Left kidney (tissue), 8 donors: ENCODE measurements at places on chromosomes 2 and 18. TPM values are rescaled to one million over a fixed set of nuclear protein-coding genes. Genes with fewer than 3 reads are reported as not detected.

DNA sequence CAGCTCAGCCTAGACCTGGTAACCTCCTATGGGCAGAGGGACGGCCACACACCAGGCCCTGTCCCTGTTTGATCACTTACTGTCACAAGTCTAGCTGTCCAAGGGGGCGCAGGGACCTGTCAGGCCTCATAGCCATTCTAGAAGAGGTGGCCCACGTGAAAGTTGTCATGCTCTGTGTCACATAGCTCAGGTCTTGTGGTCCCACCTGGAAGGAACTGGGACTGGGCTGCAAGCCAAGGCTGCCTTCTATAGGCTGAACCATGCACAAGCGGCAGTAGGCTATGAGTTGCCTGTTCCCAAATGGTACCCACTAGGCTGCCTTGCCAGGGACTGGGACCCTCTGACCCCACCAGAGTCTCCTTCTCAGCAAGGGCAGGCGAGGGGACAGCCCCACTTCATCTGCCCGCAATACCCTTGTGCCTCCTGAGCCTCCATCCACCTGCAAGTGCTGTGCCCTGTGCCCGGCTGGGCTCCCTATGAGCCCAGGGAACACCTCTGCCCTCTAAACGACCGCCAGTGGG lies 177.5 kb downstream of the ANAPC1 start:
- DNase-seq, result no peak

GRCh38 chr18:59502274-59503175 lies 143.5 kb upstream of the LMAN1 start:
- peak; percentile 92 for DNase-seq

DNA sequence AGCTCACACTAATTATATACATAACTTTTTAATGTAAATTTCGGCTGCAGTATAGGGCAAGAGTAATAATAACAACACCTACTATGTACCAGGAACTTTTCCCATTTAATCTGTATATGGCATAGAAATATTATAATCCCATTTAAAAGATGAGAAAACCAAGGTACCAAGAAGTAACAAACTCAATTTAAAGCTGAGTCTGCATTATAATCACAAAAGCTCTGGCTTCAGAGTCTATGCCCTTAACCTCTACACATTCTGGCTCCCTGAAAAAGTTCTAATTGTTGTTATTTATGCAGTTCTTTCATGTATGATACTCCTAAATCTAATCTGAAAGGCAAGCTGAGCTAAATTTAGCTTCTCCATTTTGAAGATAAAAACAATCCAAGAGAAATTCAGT lies 1675.1 kb upstream of the NXPH2 start:
- DNase-seq, result no peak

- no peak for DNase-seq
Observed at GRCh38 chr2:30422444-30423040, 24.5 kb upstream of the LCLAT1 start.

DNA sequence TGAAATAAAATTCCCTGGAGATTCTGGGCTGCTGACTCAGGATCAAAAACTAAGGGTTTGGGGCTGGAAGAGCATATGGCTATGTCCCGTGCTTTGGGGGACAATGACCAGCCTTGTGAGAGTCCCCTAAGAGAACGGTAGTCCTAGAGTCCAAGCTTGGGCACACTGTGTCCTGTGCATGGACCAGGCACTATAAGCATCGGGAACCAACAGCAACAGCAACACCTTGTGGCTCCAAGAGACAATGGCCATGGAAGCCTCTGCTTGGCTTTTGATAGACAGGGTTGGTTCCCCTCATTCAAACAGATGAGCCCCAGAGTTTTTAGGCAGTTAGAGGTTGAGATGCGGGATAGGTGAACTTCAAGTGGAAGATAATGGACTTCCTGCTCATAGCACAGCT lies 294.4 kb upstream of the CHAC2 start:
- no peak for DNase-seq

GRCh38 chr2:96933305-96934181 lies 52.8 kb downstream of the FAM178B start:
- DNase-seq, result no peak

DNA sequence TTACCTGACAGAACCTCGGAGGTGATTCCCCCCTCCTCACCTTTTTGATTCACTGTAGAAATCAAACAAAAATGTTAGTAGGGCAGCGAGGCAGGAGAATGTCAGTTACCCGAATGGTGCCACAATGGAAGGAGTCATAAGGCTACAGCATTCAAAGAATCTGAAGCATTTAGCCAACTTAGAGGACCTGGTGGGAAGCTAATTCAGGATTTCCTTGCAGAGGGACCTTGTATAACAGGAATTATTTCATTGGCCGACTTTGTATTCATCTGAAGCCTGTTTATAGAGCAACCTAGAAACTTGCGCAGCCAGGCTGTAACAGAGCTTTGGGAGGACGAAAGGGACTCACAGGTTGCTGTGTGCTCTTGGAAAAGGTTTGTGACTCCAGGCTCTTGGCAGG lies 129.1 kb upstream of the MMADHC start:
- DNase-seq, result no peak

- no peak for DNase-seq
Observed at GRCh38 chr2:239574434-239575156, 173.8 kb upstream of the HDAC4 start.

GRCh38 chr2:215712871-215713790 lies 277.3 kb upstream of the FN1 start:
- no peak for DNase-seq

GRCh38 chr2:36290306-36290856 lies 65.2 kb upstream of the CRIM1 start:
- DNase-seq, result no peak

DNA sequence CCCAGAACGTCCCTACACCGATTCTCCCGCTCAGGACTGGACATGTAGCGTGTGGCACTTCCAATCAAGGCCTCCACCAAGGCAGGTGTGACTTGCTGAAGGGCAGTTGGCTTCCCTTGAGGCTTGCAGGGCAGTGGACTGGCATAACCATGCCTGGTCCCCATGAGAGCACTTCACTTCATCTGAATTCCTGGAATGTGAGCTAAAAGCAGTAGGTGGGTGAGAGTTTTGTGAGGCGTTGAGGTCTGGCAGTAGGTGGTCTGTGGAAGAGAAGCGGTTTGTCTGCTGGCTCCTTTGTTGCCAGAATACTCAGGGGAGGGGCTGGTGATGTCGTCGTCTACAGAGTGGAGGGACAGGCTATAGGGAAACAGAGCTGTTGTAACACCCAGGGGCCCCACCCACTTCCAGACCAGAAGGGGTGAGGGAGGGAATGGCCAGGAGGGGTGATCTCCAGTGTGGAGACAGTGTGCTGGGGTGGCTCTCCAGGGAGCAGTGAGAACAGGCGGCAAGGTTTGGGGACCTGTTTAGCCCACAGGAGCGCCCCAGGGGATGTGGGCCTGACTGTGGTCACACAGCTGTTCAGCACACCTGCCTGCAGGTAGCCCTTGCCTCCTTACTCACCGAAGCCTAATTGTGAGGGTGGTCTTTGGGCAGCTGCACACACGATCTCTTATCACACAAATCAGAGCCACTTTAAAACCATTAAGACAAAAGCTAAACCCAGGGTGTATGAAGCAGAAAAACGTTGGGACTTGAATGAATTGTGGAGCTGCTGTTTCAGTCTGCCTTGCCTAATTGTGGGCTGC lies 21.5 kb upstream of the ALKAL2 start:
- DNase-seq, result no peak

GRCh38 chr2:174711206-174711605 lies 53.1 kb downstream of the CHRNA1 start:
- no peak for DNase-seq

- DNase-seq, result no peak
Observed at GRCh38 chr2:83686863-83687262, 772.2 kb downstream of the SUCLG1 start.

GRCh38 chr2:233093721-233094120 lies 33.6 kb downstream of the INPP5D start:
- DNase-seq, result no peak

DNA sequence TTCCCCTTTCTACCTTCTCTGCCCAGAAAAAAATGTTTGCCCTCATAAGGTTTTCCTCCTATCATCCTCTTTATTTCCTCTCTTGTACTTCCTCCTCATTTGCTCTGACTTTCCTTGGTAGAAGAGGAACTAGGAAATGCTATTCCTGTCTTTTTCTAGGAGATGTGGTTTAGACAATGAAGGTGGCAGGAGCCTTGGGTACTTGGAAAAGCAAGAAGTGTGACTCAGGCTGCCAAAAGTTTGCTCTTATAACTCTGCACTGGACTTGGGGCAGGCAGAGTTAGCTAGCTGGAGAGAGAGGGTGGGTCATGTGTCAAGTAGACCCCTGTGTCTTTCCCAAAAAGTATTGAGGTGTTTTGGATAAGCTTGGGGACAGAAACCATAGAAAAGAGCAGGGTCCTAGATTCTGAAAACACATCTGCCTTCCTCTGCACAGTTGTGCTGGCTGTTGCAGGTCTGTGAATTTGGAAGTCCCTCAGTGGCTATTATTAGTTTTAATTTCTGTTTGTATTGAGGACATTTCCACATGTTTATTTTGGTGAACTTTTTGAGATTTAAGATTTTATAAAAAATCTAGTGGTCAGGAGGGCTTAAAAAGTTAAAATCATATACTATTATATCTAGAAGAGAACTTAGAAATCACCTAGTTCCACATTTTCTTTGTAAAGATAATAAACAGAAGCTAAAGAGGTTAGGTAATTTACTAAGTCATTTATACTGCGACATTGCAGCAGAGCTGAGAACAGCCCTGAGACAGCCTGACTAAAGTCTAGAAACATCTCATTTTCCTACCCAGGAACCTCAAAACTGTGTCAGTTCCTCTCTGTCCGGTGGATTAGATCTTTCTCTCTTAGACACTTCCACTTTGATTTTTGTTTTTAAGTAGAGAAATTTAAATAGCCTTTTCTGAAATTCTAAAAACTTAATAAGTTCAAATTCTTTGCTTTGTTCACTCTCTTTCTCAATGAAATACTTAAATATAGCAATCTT lies 16.0 kb downstream of the INSIG2 start:
- no peak for DNase-seq

GRCh38 chr18:50651334-50651733 lies 91.4 kb downstream of the MAPK4 start:
- no peak for DNase-seq

GRCh38 chr18:25726298-25726697 lies 364.1 kb downstream of the SS18 start:
- no peak for DNase-seq

DNA sequence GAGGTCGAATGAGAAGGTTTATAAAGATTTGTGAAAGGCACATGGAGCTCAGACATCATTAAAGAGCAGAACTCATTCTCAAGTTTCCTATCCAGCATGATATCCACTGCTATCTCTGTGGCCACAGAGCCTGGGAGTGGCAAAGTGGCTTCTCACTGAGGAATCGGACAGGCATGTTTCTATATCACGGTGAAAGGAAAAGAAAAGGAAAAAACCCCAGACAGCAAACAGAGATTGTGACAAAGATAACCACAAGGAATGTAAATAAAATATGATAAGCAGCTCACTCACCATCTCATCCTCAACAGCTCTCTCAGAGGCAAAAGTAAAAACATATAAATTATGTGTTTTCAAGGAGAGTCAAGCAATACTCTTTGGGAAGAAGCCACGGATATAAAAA lies 2.5 kb downstream of the PID1 start:
- DNase-seq, result no peak

DNA sequence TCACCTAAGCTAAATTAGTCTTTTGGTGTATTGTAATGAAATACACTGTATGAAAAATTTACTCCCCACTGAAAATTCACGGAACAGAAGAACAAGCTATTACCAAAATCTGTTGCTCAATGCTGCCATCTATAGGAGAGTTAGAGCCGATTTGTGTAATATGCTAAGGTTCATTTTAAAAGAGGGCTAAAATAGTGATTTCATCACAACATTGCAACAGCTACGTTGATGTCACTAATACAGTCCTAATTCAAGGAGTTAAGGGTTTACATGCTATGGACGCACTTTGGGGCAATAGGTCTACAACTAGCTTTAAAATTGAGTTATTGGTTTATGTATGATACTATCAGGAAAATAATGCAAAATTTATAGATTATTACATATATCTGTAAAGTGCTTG lies 3.0 kb upstream of the IRS1 start:
- DNase-seq, result peak; percentile 81

DNA sequence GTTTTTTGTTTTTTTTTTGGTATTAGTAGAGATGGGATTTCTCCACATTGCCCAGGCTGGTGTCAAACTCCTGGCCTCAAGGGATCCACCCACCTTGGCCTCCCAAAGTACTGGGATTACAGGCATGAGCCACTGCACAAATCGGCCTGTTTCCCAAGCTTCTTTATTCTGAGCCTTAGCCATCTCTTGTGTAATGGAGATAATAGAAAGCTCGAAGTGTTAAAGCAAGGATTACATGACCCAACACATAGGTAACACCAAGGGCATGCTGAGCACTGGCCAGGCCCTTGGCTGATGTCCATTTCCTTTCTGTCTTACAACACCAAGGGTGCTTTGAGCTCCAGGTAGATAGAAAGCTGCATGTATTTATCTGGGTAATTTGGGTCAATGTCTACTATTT lies 187.8 kb upstream of the MEX3C start:
- DNase-seq, result no peak

- DNase-seq, result no peak
Observed at GRCh38 chr2:30136764-30137444, 9.9 kb upstream of the YPEL5 start.

DNA sequence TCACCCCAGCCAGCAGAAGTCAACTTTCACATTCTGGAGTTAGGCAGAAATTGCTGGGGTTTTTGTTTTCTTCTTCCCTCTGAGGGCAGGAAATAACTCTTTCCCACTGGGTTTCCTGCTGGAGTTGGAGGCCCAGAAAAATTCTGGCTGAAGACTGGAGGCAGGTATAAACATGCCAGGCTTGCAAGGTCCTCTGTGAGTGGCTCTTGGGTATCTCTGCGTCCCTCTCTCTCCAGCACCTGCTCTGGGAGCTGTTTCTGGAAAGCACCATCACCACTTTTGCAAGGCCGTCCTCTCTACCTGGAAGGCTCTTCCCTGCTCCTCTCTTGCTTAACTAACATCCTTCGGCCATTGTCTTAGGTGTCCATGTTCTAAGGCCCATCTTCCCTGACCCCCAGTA lies 91.0 kb downstream of the MCFD2 start:
- DNase-seq, result no peak

GRCh38 chr2:151264157-151264825 lies 2.6 kb upstream of the RBM43 start:
- DNase-seq, result no peak

PROC gene
- polyA plus RNA-seq, result 3.6 TPM

C2orf81 gene
- 5.5 TPM for polyA plus RNA-seq

TEKT4 gene
- 0.20 TPM for polyA plus RNA-seq

CACNB4 gene
- polyA plus RNA-seq, result 15.5 TPM

PLCD4 gene
- polyA plus RNA-seq, result 11.9 TPM

TMBIM1 gene
- polyA plus RNA-seq, result 88.0 TPM

UGT1A10 gene
- not detected for polyA plus RNA-seq

CCBE1 gene
- 31.5 TPM for polyA plus RNA-seq

TLX2 gene
- 0.07 TPM for polyA plus RNA-seq

RNF125 gene
- polyA plus RNA-seq, result 2.7 TPM

ITGB6 gene
- 16.7 TPM for polyA plus RNA-seq

GAREM2 gene
- 6.7 TPM for polyA plus RNA-seq

DYNAP gene
- 0.08 TPM for polyA plus RNA-seq
